ENCODE measurements at places on chromosomes 7 and 10. TPM values are rescaled to one million over a fixed set of nuclear protein-coding genes. Genes with fewer than 3 reads are reported as not detected.

DNA sequence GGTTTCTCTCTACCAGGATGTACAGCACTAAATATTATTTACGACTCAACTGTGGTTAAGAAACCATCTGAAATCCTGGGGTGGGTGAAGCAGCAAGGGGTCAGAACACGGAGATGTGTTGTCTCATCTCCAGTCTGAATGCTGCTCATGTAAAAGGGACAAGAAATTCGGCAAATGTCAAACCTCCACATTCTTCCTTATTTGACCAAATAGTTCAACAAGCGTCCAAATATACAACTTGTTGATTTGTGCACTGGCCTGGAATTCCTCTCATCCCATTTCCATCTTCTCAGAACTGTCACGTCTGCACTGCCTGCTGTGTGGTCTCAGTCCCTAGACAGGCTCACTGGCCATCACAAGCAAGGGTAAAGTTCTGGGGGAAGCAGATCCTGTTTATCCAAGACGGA, 520.0 kb downstream of the PARD3 start:
- H3K4me1 ChIP-seq: peaks cover 2% of the 10 kb centered on the region
- H3K27me3 ChIP-seq: no peaks in the 10 kb centered on the region
- no peaks in the 10 kb centered on the region for H3K36me3 ChIP-seq
- H3K4me3 ChIP-seq: no peak overlapping the region
- no peak overlapping the region for H3K27ac ChIP-seq
- DNase-seq: no peak

DNA sequence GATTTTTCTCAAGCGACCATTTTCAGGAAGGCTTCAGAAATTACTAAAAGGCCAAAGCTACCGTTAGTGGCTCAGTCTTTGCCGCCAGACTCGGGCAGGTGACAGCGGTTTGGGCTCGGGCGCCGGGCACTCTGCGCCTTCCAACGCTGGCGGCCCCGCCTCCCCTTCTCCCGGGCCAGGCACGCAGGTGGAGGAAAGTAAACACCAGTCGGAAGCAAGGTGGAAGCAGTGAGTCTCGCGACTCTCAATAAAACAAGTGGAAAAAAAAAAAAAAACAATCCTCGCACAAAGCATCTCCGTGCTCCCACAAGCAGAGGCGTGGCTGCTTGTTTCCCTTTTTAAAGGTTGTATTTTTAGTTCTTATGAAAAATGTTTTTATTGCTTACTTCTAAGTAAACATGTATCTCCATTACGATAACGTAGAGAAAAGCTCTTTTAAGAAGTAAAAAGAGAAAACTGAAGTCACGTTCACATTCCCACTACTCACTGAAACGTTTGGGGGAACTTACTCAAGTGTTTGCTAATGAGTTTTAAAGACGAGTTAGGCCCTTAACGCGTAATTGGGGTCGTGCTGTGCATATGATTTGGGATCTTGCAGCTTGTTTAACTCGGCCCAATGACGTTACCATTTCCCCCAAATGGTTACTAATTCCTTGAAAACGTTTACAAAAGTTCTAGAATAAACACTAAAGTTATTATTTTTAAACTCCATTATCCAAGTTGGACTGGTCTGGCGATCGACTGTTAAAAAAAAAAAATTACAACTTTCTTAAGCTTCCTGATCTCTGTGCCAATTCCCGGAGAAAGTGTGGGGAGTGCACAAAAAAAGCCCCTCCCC, 864 bp downstream of the CDCA7L start:
- H3K4me3 ChIP-seq: peak overlapping the region; percentile 89
- DNase-seq: peak; percentile 63
- peak overlapping the region; percentile 90 for H3K27ac ChIP-seq

GRCh38 chr10:11246752-11247467, 229.2 kb downstream of the CELF2 start:
- no peak for DNase-seq
- H3K4me1 ChIP-seq: peaks cover 12% of the 10 kb centered on the region
- peaks cover 35% of the 10 kb centered on the region for H3K36me3 ChIP-seq
- H3K27ac ChIP-seq: no peak overlapping the region

Gene IFIT1B
- not detected for total RNA-seq

DNA sequence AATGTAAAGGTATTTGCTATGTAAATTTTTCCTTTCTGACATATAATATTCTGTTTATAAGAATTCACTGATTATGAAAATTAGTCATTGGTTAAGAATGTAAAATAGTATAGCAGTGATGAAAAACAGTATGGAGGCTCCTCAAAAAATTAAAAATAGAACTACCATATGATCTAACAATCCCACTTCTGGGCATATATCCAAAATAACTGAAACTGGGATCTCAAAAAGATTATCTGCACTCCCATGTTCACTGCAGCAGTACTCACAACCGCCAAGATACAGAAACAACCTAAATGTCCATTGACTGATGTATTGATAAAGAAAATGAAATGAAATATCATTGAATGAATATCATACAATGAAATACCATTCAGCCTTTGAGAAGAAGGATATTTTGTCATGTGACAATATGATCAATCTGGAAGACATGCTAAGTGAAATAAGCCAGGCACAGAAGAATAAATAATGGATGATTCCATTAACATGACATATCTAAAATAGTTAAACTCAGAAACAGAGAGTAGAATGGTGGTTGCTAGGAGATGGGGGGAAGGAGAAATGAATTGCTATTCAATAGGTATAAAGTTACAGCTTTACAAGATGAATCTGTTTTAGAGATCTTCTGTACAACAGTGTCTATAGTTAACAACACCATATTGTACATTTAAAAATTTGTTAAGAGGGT, 14.0 kb downstream of the C10orf88 start:
- peaks cover 32% of the 10 kb centered on the region for H3K36me3 ChIP-seq
- no peak for DNase-seq
- H3K4me3 ChIP-seq: no peak overlapping the region
- no peak overlapping the region for H3K27ac ChIP-seq

- no peaks in the 10 kb centered on the region for H3K4me1 ChIP-seq
- H3K27me3 ChIP-seq: peaks cover 2% of the 10 kb centered on the region
- no peak overlapping the region for H3K4me3 ChIP-seq
- no peak for DNase-seq
- no peak overlapping the region for H3K27ac ChIP-seq
These were observed 202.5 kb upstream of the AHR start for GRCh38 chr7:17095931-17096330.
